ENCODE measurements at places on chromosomes 6 and 20.
A peak's percentile ranks its signal among the peaks of the same experiment; 100 is the strongest.

GRCh38 chr6:151627689-151628444 lies 134.1 kb downstream of the CCDC170 start:
- DNase-seq: no peak

- DNase-seq: no peak
Observed at GRCh38 chr6:7821426-7821825, 89.2 kb downstream of the TXNDC5 start.

GRCh38 chr6:154613137-154613676 lies 102.7 kb upstream of the CNKSR3 start:
- DNase-seq: no peak

- DNase-seq: no peak
Observed at GRCh38 chr20:24703284-24703610, 233.8 kb downstream of the SYNDIG1 start.

DNA sequence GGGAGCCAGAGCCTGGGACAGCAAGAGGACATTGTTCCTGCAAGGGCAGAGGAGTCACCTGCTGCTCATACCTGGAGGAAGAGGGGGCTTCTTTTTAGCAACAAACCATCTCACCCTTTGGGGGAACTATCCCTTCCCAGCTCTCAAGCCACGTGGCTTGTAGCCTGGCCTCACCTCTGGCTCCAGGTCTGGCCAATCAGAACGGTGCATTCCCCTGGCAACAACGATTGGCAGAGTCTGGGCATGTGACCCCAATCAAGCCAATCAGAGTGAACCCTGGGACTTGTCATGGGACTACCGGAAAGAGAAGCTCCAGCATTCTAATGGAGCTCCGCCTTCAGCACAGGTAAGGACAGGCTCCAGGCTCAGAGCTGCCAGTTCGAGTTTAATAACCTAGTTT lies 33.6 kb downstream of the KCNB1 start:
- no peak for DNase-seq

DNA sequence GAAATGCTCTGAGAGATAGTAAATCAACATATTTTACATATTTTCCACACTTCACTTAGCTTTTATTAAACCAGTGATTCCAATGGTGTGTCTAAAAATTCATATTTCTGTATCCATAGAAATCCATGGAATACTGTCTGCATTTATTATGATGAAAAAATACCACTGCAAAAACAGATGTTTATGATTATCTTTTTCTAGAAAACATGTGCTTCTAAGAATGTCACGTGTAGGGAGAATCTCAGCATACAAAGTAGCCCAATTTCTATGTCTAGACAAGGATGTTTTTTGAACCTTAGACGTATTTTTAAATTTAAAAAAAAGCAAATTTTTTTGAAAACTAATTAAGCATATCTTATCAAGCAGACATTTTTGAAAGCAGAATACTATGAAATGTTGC lies 622.4 kb downstream of the TENT5A start:
- no peak for DNase-seq

DNA sequence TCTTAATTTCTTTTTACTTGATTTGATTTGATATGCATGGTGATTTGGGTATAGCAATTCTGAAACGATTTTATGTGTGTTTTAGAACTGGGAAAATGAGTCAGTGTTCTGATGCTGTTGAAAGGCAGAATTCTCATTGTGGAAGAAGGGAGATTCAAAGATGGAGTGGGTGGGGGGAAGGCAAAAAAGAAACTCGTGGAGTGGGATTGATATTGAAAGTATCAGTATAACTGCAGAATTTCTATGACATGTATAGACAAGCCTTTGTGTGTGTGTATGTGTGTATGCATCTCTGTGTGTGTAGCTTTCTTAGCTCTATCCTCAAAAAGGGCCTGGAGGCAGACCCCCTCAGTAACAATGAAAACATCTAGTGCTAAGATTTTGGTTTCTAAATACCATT lies 184.3 kb upstream of the OLIG3 start:
- no peak for DNase-seq

DNA sequence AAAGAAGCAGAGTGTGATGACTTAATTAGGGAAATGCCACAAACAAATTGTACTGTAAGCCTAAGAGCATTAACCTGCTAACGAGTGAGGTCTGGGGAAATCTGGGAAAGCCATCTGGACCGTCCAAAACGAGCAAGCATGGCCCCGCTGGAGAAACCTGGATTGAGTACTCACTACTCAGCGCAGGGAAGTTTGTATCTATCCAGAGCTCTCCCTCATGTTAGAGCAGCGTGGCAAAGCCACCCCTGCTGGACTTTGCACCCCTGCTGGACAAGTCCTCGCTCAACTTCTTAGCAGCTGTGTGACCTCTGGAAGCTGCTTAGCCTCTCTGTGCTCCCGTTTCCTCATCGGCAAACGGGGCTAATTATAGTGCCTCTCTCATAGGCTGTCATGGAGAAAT lies 37.3 kb downstream of the PSMG4 start:
- DNase-seq: no peak

DNA sequence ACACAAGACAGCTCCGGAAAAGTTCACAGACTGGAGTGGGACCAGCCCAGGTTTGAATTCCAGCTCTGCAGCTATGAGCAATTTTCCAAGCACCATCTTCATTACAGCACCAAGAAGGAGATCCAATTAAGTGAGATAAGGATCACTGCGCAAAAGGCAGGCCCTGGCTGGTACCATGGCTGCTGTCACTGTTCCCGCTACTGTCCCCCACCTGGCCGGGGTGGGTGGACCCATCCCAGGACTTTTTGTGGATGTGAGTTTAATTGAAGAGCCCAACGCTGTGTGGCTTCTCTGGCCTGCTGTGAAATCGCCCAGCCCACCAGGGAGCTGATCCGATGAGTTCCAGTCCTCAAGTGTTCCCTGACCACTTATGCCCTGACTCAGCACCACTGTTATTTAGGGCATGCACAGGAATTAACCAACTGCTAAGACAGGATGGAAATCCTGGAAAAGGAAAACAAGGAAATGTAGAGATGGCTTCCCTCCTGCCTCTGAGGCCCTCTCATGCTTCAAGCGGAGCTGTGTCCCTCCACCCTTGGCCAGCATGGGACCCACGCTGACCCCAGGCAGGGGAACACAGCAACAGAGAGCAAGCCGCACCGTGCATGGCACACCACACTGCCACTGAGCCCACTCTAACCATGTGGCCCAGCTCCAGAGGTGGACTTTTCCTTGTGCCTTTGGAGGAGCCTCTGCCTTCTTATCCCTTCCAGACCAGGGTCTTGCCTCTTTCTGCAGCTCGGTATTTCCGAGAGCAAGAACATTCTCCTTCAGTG lies 150.0 kb upstream of the CST7 start:
- no peak for DNase-seq

GRCh38 chr20:4666001-4666479 lies 55.7 kb upstream of the PRND start:
- DNase-seq: peak; percentile 29

- DNase-seq: no peak
Observed at GRCh38 chr20:53495398-53496092, 98.1 kb downstream of the ZNF217 start.

- DNase-seq: no peak
Observed at GRCh38 chr20:50624351-50625016, 66.9 kb downstream of the RIPOR3 start.

DNA sequence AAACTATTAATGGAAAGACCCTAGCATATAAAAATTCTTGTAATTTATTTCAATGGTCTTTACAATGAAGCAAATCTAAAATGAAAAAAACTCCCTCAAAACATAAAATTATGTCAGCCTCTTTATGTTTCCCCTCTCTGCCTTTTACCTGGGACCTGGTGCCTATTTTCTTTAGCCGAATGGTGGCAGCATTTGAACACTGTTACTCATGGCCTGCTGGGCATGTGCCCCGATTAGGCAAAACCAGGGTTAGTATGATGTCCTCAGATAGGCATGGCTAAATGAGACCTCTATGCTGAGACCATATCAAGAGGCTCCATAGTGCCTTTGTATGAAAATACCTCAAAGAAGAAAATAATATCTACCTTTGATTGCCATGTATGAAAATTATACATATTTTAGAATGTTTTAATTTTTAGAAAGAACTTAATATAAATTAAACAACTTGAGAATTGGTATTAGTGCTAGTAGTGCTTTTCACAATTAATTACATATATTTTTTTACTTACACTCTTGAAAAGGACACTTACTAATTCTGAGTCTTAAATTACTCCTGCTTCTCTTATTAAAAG lies 22.5 kb upstream of the C6orf58 start:
- DNase-seq: no peak

- DNase-seq: no peak
Observed at GRCh38 chr20:47606414-47606982, 104.8 kb downstream of the NCOA3 start.

- peak; percentile 65 for DNase-seq
Observed at GRCh38 chr20:50588034-50588736, 78.0 kb downstream of the PTPN1 start.

DNA sequence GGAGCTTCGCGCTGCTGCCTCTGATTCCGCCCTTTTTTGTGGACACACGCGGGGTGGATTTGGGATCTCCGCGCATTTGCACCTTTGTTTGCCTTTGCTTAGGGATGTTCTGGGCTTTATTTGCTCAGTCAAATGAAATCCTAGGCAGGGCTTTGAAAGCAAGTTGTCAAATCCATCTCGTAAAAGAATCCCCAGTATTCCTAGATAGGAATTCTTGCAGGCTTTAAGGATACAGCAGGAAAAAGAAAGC lies 453 bp downstream of the CEP57L1 start:
- DNase-seq: no peak

GRCh38 chr20:51563486-51564332 lies 21.2 kb upstream of the NFATC2 start:
- no peak for DNase-seq

GRCh38 chr20:63080811-63081210 lies 74.0 kb upstream of the BHLHE23 start:
- DNase-seq: no peak

GRCh38 chr20:25863536-25864325 lies 167.1 kb upstream of the ZNF337 start:
- no peak for DNase-seq

DNA sequence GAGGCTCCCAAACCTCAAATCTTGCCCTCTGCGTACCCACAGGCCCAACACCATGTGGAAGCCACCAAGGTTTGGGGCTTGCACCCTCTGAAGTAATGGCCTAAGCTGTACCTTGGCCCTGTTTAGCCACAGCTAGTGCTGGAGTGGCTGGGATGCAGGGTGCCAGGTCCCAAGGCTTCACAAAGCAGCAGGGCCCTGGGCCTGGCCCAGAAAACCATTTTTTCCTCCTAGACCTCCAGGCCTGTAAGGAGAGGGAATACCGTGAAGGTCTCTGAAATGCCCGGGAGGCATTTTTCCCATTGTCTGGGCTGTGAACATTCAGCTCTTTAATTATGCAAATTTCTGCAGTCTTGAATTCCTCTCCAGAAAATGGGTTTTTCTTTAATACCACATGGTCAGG lies 223.7 kb upstream of the CCN2 start:
- DNase-seq: no peak

- DNase-seq: no peak
Observed at GRCh38 chr6:121158438-121158837, 175.8 kb downstream of the TBC1D32 start.

- DNase-seq: no peak
Observed at GRCh38 chr6:27593200-27593818, 120.4 kb upstream of the ZNF184 start.

DNA sequence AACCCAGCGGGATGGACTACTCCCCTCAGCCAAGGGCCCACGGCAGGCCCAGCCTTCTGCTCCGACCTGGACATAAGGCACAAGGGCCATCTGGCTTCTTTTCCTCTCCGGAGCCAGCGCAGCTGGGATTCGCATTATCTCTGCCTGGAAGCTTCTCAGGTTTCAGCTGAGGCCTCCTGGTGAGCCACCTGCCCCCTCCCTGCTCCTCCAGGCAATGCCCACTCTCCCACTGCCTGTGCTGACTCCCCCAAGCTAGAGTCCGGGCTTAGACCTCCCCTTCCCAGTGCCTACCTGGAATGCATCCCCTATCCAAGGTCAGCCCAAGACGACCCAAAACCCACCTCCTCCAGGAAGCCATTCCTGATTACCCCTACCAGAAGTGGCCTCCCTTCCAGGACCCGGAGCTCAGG lies 60.7 kb downstream of the EZR start:
- DNase-seq: no peak

DNA sequence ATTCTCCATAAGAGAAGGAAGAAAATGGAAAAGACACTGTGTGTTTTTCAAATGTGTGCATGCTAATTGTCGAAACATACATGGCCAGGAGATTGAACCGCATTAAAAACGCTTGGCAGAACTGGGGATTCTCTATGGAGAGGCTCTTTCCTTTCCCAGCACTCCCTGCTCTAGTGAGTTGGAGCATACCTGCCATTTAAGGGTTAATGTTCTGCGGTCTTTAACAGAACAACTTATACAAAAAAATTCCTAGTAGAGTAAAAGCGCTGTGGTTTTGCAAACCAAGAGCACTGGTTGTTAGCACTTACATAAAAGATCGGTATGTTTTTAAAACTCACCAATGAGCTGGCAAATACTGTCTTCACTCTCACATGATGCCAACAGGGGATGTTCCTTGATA lies 1.5 kb downstream of the TAGAP start:
- no peak for DNase-seq

DNA sequence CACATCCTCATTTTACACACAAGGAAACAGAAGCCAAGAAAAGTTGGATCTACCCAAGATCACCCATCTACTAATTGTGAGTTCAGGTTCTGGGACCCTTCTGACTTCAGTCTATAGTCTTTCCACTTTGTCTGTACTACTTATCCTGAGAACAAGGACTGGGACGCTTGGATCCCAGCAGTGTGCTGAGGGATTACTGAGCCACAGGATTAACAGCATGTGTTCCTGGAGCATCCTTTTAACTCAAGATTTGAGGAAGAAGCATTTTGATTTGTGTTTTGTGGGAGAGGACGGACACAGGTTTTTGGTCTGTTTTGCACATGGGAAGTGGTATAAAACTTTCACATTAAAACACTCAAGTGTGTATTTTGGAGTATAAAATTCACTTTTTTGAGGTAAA lies 4.4 kb downstream of the ENPP4 start:
- DNase-seq: no peak

- DNase-seq: no peak
Observed at GRCh38 chr20:20536240-20536933, 168.5 kb downstream of the INSM1 start.

Measured in stimulated activated CD8-positive, alpha-beta memory T cell treated with anti-CD3 and anti-CD28 coated beads, Interleukin-2, amount 100 ng/mL, for 48 hours (primary cell).